ENCODE measurements at places on chromosomes 5 and 9. TPM values are rescaled to one million over a fixed set of nuclear protein-coding genes. Genes with fewer than 3 reads are reported as not detected.

Gene DMRTA1
- 3.9 TPM for total RNA-seq

Gene DPM2
- 17.4 TPM for total RNA-seq

Gene SPINK7
- 13.7 TPM for total RNA-seq

Gene CTSL
- total RNA-seq: 161 TPM

Gene RGS7BP
- total RNA-seq: not detected

Gene NSUN2
- total RNA-seq: 81.0 TPM

Measured in bronchial epithelial cell (primary cell).